ENCODE measurements at places on chromosomes 7 and 10.

DNA sequence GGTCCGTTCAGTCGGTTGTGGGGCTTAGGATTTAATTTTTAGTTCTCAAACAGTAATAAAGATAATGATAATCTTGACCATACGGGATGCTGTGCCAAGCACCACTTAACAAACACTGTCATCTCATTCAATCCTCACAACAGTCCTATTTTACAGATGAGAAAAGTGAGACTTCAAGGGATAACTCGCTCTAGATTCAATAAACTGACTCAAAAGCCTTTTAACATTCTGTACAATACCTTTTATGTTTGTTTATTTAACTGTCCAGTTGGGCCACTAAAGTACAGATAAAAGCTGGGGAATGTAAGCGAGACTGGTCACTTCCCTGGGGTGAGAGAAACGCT, 437 bp upstream of the CFAP69 start:
- DNase-seq = no peak

DNA sequence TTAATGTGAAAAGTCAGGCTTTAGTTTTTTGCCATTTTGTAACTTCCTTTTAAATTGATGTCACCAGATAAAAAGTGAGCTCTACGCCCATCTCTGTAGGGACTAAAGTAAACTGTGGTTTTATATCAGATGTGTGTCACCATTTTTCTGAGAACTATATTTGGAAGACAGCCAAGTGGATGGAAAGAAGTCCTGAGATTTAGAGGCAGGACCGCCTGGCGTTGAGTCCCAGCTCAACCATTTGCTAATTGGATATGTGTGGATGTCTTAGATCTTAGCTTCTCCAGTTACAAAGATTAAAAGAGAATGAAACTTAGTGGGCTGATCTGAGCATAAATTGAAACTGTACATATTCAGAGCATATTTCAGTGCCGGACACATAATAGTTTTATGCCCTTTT, 691.6 kb upstream of the CELF2 start:
- DNase-seq = no peak

- no peak for DNase-seq
These were observed 10.1 kb downstream of the CCDC136 start for GRCh38 chr7:128801667-128802418.

- no peak for DNase-seq
These were observed 8.6 kb downstream of the AOC1 start for GRCh38 chr7:150860978-150861295.

GRCh38 chr7:157228864-157229422, 90.2 kb downstream of the UBE3C start:
- DNase-seq = peak; percentile 46

GRCh38 chr7:16815001-16815400, 10.2 kb upstream of the AGR2 start:
- DNase-seq = no peak

GRCh38 chr7:142063551-142064442, 47.7 kb upstream of the MGAM2 start:
- no peak for DNase-seq

DNA sequence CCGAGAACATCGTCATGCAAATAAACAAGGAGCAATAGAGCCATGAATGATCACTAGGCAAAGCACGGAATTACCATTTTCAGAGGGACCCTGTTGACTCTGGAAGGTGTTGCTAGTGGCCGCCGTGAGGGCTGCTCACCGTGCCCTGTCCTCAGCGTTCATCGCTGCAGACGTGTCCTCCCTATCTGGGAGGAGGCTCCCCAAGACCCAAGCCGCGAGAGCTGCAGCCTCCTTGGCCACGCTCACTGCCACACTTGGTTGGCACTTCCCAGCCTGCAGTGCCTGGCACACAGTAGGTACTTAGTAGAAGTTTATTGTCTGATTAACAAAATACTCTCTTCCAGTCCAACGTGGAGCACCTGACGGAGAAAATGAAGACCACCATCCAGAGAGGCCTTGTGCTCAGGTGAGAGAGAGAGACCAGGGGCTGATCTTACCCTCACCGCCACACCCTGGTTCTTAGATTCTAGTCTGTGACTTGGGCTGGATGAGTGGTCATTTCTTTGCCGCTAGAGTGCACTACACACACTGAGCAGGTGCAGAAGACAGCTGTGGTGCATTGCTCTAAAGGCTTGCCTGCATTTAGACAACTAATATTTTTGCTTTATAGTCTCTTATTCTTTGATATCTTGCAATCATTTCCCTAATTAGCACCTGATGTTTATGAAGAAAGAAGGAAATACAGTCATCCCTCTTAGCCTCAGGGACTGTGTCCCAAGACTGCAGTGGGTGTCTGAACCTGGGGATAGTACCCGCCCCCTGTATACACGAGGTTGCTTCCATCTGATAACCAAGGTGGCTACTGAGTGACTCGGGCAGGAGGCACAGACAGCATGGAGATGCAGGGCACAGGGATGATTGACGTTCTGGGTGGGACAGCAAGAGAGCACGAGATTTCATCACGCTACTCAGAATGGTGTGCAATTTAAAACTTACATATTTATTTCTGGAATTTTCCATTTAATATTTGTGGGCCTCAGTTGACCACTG, 40.3 kb downstream of the PITRM1 start:
- DNase-seq = peak; percentile 9

DNA sequence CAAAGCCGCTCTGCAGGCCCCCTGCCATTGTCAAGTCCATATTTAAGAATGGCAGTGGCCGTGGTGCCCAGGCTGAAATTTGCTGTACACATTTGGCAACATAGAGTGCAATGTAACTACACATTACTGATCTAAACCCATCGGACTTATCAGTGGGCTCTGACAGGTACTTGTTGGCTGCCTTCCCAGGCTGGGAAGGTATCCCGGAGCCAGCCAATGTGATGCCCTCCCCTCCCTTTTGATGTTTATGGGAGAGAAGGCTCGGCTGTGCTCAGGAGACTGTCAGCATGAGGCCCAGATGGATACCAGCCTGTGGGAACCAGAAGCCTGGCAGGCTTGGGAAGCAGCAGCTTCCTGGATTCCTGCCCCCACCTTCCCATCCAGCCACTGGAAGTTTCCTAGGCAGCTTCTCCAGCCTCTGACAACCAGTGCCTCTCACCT, 146.1 kb upstream of the TCF7L2 start:
- DNase-seq = no peak
